ENCODE measurements at places on chromosomes 7 and 10. TPM values are rescaled to one million over a fixed set of nuclear protein-coding genes. Genes with fewer than 3 reads are reported as not detected.

Gene PNLIPRP2
- 0.29 TPM for total RNA-seq

GRCh38 chr10:127939786-127940330 lies 33.0 kb downstream of the PTPRE start:
- DNase-seq = peak; percentile 52

GRCh38 chr7:129773328-129773731 lies 161.8 kb downstream of the NRF1 start:
- no peak for DNase-seq

DNA sequence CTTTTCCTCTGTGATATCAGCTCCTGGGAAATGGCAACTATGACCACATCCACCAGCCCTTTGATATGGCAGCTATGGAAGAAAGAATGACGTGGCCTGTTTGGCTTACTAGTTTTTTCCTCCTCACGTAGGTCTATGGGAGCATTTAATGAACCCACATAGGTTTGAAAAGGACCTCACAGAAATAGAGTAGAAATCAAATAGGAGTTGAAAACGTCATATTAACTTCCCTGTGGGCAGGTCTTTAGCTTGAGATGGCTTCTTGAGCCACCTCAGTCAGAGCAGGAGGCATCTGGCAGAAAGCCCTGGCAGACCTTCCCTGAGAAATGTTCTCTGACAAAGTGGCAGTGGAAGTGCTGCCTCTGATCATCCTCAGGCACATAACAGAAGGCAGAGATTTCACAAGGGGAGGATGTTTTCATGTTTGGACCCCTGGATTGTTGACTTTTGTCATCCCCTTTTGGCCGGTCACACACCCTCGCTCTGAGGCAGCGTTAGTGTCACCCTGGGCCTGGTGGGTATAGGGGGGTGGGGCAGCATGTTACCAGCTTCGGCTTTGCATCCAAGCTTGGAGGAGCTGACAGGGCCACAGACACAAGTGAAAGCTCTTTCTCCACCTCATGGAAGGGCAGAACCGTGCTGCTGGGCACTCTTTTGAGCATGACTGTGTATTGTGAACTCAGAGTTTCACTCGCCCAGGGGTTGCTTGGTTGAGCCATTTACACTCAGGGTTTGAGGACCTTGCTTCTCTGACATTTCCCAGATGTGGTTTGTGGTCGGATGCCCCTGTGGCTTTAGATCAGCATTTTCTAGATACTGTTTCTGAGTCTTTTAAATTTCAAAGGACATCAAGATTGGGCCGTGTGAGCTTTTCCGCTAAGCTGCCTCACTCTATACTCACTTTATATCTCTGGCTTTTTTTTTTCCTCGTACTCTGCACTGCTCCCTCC lies 184.2 kb downstream of the STK31 start:
- DNase-seq = no peak

- DNase-seq = no peak
These were observed 831 bp downstream of the ZKSCAN5 start for GRCh38 chr7:99505324-99505662.

Gene EPHA1
- 94.5 TPM for total RNA-seq
